ENCODE measurements at places on chromosomes 16 and 17. TPM values are rescaled to one million over a fixed set of nuclear protein-coding genes. Genes with fewer than 3 reads are reported as not detected.
A peak's percentile ranks its signal among the peaks of the same experiment; 100 is the strongest.

DNA sequence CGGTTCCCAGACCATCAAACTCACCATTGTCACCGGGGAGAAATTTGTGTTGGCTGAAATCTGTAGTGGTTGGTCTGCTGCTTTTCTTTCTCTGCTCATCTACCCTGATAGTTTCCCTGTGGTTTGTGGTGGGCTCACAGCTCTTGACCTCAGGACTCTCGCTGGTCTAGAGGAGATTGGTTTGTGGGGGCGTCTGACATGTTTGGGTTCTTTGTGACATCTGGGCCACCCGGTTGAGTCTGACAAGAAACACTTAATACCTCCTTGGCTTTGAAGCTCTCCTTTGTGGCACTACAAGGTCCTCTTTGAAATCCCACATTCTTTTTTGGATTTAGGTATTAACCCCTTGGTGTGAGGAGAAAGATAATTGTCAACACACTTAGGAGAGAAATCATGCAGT, 662.0 kb downstream of the WWOX start:
- peak; percentile 47 for DNase-seq

DNA sequence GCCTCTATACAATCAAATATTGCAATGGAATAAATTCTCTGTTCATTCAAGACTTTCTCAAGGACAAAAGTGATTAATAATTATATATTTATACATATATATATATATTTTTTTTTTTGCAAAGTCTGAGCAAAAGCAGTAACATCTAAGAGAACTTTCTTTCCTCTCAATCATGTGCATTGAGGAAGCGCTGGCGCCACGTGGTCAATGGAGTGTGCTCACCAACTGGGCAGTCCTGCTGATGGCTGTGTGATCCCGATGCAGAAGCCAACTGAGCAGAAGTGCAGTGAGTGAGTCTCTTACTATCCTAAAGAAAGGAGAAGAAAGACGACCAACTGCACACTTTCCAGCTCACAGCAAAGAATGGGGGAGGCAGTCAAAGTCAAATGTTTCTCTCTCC, 37.2 kb upstream of the ULK2 start:
- no peak for DNase-seq

DNA sequence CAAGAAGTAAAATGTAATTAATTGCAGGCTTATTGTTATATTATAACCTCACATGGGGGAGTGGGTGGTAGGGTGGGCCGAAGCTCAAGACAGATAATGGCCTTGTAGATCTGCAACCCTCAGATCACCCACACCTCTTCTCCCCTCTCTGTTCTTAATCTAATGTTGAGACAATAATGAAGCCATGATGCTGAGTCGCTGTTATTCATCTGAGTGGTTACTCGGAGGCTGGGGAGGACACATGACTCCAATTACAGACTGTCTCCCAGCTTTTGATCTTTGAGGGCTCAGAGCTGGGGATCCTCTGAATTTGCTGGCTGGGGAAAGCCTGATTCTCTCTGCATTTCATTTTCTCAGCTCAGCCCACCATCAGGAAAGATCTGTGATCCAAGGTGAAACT, 275.3 kb downstream of the SHISA9 start:
- no peak for DNase-seq

- no peak for DNase-seq
Observed at GRCh38 chr17:27975146-27976011, 67.1 kb upstream of the NLK start.

DNA sequence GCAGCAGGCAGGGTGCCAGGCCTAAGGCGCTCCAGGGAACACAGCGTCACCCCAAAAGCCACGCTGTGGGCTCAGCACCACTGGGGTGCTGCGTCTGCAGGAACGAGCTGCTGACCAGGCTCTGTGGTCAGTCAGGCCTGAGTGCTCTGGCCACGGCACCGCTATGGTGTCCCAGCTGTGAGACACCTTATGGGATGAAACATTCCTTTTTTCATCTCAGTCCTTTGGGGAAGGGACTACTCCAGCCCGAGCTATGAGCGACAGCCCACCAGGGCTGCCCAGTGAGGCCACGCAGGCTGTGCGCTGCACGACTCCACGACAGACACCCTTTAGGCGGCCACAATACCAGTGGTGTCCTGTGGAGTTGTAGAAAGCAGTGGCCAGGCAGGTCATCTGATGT, 11.1 kb downstream of the MGAT5B start:
- no peak for DNase-seq

HEATR9 gene
- not detected for total RNA-seq

TEX19 gene
- total RNA-seq, result not detected
